ENCODE measurements at places on chromosomes 12 and 14.

- DNase-seq = no peak
These were observed 68.9 kb downstream of the CMKLR1 start for GRCh38 chr12:108270035-108270848.

DNA sequence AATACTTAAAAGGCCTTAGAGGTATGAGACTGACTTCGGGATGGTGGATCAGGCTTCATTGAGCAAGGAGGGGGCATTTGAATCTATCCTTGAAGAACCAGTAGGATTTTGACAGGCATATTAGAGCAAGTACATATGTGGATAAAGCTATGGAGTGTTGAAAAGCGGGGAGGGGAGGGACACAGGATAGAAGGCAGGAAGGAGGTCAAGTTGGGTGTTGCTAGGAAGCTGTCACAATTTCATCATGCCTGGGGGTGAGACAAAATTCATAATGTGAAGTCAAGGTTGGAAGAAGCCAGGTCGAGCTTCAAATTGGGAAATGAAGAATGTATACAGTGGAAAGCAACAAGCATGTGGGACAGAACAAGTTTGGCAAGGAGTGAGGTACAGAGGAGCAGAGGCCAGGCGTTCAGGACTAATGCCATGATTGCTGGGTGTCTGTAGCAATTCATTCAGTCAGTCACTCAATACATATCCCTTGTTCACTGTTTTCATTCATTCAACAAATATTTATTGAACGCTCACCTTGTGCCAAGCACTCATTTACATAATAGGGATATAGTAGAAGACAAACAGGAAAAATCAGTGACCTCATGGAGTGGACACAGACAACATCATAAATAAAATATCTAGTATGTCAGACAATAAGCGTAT is 58.3 kb upstream of the LTA4H start:
- no peak for DNase-seq

DNA sequence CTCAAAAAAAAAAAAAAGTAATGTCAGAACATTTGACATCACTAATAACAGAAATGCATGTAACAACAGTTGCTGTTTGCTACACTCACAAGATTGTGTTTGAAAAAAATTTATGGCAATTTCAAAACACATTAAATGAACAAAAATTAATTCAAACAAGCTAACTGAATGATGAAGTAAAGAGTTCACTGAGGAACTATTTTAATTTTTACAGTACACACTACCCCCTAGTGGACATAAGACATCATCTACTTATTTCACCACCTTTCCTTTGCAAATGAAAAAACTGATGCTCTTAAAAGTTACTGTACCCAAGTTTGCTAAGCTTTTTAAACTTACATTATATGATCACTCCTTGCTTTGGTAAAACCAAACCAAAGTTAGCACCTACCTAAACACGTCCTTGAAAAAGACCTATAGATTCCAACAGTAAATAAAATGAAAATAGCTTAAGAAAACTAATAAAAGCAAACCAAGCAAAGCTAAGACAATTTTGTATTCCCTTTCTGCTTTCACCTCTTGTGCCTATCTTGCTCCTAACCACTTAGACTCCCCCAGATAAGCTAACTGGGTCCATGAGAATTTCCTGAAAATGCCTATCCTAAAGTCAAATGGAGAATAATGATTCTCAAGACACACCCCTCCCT is 22.2 kb downstream of the UBE2N start:
- DNase-seq = peak; percentile 36

DNA sequence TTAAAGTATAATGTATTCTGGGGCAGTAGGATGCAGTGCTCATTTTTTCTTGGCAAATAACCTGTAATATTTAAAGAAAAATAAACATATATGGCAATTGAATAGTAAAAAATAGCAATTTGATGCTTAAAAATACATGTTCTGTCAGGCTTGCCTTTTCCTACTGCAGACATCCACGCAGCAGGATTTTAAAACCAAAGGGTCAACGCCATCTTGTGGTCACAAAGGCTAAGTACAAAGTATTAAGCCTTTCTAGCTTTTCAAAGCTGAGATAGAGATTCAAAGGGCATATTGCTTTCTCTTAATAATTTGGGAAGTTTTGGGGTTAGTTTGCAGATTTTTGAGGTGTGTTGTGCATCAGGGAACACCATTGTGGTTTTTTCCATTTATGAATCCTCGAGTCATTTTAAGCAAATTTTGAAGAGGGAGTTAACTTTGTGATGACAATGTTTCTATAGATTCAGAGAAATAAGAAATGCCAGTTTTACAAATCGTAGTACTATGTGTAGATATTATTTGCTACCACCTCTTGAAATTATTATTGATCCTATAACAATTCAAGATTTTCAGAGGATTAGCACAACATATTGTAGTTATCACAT is 4.7 kb upstream of the CCER1 start:
- peak; percentile 13 for DNase-seq

DNA sequence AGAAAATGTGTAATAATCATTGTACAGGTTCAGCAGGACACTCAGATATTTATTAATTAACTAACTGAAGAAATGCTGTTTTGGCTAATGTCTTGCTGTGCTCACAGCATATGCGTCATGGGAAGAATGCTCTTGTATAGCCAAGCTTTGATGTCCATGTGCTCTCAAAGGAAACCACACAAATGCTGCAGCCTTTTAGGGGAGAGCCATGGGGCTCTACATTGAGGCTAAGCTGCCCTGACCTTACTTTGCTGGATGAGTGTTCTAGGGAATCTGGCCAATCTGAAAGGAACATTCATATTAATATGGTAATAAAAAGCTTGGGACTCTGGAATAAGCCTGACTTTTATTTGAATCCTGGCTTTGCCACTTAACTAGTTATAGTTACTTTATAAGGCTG is 9.5 kb upstream of the CRADD start:
- no peak for DNase-seq

DNA sequence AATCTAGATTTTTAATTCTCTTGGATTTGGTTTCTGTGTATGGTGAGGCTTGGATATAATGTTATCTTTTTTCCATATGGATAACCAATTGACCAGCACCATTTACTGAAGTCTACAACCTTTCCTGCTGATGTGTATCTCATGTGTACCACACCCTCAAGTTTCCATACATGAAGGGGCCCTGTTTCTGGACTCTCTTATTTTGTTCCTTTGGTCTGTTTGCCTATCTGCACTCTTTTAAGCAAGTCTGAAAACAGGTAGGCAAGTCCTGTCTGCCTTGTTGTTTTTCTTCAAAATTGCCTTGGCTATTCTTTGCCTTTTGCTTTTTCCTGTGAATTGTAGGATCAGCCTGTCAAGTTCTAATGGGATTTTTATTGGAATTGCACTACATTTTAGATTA is 44.6 kb downstream of the MAX start:
- DNase-seq = no peak

GRCh38 chr12:107558141-107558815 is 127.3 kb upstream of the PWP1 start:
- DNase-seq = no peak

- DNase-seq = no peak
These were observed 54.0 kb upstream of the CISTR start for GRCh38 chr12:53805791-53806190.

DNA sequence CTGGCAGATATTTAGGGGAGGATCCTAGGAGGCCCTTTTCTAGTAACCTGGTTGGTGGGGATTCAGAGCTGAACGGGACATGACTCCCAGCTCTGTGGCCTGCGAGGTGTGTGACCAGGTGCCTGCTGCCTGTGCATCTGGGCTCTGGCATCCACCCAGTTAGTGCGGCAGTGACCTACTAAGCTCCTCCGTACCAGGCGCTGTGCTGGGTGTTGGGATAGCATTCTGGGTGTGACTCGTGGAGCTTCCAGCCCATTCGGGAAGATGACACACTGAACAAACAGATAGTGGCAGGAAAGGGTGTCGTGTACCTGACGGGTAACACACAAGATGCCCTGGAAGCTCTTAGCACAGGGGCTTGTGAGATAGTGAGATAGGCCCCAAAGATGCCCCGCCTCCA is 80.9 kb downstream of the ACACB start:
- DNase-seq = no peak

GRCh38 chr14:63204407-63205043 is at the start of gene RHOJ:
Gene RHOJ, plus strand, starts transcription at chr14:63204443. Its CDS starts 427 bp downstream, at chr14:63204870.
- no peak for DNase-seq

DNA sequence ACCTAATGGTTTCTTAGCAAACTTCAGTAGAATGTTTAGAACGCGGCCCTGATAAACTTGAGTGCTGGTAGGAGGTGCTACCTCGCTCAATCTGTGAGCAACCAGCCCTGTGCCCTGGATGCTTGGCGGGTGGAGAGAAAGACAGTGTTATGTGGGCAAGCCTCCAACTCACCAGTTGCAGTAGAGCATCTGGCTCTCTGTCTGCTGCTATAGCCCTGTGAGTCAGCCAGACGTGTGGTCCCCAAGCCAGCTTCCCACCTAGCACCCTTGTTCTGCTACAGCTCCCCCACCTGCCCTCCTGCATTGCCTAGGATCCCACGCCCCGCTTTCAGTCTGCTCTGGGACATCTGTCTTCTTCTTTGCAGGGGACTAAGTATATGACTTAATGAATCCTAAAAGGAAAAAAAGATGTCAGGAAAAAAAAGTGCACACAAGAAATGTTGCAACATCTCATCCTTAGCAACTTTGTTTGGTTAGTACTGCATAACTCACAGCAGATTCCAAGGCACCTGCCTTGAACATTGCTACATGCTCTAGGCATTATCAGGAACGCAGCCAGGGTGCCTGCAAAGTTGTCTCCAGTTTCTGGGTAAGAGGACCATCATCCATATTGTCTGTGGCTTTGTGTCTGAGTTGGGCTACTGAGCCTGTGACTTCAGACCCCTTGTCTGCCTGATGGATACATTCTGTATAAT is 13.6 kb downstream of the SNRNP35 start:
- DNase-seq = no peak
